Mesenchymal stem cell (in vitro differentiated cells and primary cell): ENCODE measurements at places on chromosomes 3 and 15.
A peak's percentile ranks its signal among the peaks of the same experiment; 100 is the strongest.

DNA sequence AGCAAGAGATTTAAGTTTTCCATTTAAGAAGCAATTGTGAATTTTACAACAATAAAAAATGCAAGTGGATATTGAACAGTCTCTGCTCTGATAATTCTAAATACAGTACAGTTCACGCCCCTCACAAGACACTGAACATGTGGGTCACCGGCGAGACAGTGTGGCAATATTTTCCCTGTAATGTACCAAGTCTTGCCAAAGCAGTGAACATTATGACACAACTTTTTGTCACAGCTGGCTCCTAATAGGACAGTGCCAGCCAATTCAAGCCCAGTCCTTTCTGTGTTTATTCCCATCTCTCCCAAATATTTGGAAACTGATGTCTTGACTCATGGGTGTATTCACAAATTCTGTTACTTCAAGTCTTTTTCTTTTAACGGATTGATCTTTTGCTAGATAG lies 62.3 kb downstream of the PPARG start:
- peak; percentile 28 for DNase-seq

DNA sequence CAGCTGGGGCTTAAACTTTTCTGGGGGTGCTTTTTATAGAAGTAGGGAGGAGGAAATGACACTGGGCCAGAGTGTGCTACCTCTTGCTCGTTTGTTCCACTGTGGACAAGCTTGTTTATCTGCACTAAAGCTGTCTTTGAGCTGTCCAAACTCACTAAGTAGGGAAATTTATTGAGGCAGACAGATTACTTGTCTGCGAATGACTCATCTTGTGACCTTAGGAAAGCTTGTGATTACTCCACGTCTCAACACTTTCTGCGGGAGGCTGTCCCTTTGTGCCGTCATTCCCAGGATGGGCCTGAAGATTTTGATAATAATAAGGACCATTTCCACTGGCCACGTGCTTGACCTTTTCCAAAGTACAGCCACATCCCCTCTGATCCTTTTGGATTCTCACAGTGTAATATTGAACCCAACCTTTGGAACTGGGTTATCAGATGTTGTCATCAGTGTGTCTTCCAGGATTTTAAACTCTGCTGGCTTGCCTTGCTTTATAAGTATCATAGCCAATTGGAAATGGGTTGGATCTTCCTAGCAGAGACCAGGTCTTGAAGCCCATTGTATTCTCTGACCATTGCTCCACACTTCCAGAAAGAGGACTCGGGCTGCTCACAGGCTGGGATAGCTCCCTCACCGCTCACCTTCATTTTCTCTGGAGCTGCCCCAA lies 84.7 kb downstream of the AGBL1 start:
- DNase-seq, result peak; percentile 72

DNA sequence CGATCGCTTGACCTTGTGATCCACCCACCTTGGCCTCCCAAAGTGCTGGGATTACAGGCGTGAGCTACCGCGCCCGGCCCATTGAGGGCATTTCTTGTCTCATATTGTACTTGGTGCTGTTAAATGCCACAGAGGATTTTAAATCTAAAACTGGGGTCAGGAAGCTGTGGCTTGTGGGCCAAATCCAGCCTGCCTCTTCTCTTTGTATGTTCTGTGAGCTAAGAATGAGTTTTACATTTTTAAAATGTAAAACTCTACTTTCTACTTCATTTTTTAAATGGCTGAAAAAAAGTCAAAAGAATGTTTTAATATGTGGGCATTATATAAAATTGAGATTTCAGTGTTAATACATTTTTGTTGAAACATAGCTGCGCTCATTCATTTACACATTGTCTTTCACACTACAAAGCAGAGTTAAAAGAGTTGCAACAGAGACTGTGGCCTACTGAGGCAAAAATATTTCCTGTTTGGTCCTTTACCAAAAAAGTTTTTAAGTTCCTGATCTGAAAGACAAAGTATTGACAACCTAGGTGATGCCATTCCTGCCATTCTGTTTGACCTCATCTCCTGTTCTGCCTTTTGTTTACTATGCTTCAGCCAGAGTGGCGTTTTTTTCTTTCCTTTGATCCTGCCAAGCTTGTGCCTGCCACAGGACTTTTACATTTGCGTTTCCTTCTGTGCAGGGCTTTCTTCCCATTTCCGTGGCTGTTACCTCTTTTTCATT lies 50.4 kb downstream of the PDCD6IP start:
- DNase-seq, result no peak

GRCh38 chr3:72947715-72948490 lies 48.7 kb upstream of the PPP4R2 start:
- DNase-seq, result no peak

DNA sequence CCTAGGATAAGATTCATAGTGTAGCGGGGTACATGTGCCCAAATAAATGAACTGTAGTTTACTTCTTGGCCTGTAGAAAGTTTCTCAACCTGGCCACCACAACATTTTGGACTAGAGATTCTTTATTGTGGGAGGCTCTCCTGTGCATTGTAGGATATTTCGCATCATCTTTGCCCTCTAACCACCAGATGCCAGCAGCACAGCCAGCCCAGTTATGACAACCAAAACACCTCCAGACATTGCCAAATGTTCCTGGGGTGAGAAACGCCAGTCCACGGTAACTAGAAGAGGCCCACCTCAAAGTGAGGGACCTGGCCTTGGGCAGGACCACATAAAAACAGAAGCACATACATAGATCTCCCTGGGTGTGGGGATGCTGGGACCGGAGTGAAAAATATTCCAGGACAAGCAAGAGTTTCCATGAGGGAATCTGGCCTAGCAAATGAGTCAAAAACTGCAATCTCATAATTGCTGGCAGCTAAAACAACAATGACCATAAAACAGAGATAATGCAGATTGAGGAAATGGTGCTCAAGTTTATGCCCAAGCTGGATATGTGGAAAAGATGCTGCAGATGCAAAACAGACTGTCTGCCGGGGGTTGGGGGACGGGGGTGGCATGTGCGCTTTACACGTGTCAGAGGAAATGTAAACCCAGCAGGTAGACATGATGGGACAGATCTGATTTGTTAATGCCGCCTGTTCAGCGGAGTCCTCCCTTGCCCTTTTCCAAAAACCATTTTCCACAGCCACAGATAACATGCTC lies 39.7 kb downstream of the ARHGEF3 start:
- peak; percentile 43 for DNase-seq

- DNase-seq, result no peak
Measured at GRCh38 chr3:24181256-24181655, 236.2 kb downstream of the NR1D2 start.

DNA sequence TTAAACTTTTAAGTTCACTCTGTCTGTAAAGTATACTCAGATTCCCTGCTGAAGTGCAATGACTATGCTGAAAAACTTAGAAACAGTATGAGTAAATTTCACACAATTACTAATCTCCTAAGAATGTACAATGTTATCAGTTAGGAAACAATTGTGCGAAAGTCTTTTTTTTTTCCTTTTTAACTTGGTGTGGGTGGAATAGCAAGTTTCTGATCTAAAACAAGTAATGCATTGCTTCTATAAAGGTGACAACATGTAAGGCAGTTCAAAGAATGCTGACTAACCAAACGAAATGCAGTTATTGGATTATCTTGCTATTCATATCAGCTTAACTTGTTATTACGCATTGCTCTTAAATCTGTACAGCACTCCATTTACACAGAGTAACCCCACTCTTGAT lies 19.3 kb upstream of the SLC12A8 start:
- peak; percentile 75 for DNase-seq

- DNase-seq, result no peak
Measured at GRCh38 chr3:194972641-194973040, 287.0 kb downstream of the FAM43A start.

DNA sequence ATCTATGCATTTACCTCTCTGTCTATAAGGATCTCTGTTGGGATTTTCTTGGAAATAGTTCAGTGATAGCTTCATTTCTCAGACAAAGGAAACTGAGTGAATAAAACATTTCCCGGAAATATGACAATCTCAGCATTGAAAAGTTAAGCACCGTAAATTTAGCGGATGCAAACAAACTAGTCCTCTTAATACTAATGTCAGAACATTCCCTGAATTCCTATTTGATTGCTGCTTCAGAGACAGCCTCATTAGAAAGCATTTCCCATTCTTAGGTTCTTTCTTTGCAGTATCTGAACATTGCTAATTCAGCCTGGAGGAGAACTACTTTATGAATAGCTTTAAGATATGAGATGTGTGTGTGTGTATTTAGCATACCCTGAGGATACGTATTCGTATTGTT lies 101.3 kb downstream of the NR2F2 start:
- DNase-seq, result no peak

- peak; percentile 23 for DNase-seq
Measured at GRCh38 chr15:99618941-99619411, 53.2 kb downstream of the MEF2A start.

DNA sequence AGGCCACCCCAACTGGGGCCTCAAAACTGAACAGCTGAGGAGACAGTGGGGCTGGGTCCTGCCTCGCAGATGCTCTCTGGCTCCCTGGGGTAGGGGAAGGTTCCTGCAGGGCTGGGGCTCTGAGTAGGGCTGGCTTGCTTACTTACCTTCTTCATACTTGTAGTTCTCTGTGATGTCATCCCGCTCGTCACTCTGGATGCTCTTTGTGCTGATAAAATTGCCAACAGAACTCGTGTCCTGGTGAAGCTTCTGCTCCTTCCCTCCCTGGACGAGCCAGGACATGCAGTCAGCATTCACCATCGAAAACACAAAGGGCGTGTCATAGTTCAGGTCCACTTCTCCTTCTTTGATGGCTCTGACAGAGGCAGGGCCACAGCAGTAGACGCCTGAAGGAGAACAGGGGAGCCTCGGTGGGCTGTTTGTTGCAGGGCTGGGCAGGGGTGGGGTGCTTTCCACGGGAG lies 17.9 kb upstream of the EPB42 start:
- DNase-seq, result no peak

- DNase-seq, result no peak
Measured at GRCh38 chr3:17642474-17642873, 100.0 kb downstream of the TBC1D5 start.

DNA sequence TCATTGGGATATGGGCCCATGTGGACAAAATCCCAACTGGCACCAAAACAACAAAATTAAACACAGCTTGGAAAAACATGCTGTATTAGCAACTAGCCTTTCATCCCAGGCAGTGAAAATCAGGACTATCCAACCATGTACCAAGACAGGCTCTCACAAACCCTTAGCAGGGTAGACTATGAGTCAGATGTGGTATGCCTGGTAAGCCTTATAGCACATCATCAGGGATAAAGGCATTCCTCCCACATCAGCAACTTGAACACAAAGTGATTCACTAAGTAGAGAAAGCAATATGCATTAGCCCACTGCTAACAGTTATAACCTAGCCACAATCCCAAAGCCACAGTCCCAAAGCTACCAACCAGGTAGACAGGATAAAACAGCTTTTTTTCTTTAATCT lies 8.0 kb downstream of the CEP152 start:
- DNase-seq, result peak; percentile 91

DNA sequence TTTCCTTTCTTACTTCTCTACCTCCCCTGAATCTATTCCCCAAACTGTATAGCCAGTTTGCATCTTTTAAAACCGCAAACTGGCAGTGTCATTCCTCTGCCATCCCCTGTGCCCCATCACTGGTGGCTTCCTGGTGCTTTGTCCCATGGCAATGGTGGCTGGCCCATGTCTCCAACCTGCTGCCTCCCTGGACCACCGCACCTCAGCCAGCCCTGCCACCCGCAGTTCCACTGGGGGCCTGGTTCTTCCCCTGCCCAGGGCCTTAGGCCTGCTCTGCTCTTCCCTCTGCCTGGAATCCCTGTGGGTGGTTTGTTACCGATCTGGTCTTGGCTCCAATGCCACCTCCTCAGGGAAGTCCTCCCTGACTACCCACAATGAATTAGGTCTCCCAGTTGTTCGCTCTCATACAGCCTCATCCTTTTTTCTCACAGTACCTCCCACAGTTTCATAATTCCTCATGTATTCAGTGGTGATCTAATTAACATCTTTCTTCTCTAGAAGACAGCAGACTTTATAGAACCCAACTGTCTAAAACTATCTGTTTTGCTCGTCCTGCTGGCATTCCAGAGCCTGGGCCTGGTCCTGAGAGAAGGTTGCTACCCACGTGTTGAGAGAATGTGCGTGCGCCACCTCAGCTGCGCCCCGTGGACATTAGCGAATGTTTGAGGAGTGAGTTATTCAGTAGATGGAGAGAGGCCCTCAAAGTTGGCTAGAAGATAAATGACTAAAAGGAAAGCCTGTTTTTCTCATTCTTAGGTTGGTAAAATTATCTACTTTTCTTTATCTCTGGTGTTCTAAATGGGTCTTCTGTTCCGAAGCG lies 130.1 kb downstream of the DNAJB8 start:
- DNase-seq, result no peak

GRCh38 chr15:69576948-69577351 lies 124.3 kb downstream of the RPLP1 start:
- no peak for DNase-seq

DNA sequence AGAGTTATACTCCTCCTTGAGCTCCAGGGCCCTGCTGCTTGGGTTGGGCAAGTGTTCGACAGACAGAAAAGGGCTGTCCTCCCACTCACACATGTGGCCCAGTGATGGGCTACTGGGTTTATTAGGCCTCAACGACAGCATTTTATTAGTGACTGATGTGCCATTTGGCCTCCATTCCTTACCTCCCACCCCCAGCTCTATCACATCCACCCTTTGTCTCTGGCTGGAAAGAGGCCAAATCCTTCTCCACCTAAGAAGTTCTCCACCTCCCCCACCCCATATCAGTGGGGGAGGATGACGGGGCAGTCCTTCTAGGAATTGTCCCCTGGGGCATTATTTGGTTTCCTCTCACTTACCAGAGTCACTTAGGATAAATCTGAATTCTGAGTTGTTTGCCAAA lies 57.1 kb upstream of the WNT5A start:
- no peak for DNase-seq

DNA sequence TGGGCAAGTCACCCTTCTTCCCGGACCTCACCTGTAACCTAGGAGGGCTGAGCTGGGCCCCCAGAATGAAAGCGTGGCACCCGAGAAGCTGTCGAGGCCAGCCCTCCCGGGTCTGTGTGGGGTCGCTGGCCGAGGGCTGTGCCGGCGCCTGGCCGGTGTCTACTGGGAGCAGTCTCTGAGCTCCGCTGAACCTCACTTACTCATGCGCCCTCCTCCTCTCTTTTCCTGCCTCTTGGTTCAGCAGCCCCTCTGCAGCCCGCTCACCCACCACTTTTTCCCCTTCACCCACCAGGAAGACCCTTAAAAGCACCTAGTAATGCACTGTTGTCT lies 419 bp downstream of the HYKK start:
- DNase-seq, result no peak

DNA sequence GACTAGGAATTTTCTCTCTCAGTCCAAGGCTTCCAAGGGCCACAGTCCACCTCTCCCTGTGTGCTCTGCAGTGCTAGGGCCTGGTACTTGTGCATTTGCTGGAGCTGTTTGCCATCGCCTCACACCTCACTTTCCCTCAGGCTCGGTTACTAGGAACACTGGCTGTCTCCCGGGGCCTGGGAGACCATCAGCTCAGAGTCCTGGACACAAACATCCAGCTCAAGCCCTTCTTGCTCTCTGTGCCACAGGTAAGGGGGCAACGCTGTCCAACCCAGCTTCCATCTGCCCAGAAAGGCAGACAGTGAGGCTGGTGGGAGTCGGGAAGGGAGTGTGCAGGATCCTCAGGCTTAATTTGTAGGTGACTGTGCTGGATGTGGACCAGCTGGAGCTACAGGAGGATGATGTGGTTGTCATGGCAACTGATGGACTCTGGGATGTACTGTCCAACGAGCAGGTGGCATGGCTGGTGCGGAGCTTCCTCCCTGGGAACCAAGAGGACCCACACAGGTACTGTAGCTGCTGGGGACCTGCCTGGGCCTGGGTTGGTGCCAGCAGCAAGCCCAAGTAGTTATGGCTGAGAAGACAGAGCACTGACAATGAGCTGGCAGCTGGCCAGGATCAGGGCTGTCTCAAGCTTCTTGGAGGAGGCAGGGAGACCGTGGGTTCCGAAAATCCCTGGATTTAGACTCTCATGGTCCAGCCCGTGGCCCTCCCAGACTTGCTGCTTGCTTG lies 3.4 kb downstream of the PPM1M start:
- no peak for DNase-seq
